ENCODE measurements at places on chromosomes 5 and 9.
A peak's percentile ranks its signal among the peaks of the same experiment; 100 is the strongest.

GRCh38 chr5:58011301-58011700 is 448.6 kb downstream of the PLK2 start:
- DNase-seq: no peak

DNA sequence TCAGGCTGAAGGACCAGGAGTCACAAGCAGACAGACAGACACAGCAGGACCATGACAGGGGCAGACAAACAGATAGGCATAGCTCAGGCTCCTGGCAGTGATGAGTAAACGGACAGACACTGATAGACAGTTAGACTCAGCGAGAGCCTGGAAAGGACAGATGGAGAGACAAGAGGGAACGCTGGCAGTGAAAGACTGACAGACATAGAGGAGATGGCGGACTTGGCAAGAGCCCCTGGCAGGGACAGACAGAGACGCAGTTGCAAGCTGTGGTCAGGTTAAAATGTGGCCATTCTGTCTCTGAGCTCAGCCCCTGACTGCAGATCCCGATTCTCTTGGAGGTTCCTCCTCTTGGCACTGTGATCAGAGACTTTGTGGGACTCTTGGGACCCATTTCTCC is 13.6 kb downstream of the CSF2 start:
- no peak for DNase-seq

DNA sequence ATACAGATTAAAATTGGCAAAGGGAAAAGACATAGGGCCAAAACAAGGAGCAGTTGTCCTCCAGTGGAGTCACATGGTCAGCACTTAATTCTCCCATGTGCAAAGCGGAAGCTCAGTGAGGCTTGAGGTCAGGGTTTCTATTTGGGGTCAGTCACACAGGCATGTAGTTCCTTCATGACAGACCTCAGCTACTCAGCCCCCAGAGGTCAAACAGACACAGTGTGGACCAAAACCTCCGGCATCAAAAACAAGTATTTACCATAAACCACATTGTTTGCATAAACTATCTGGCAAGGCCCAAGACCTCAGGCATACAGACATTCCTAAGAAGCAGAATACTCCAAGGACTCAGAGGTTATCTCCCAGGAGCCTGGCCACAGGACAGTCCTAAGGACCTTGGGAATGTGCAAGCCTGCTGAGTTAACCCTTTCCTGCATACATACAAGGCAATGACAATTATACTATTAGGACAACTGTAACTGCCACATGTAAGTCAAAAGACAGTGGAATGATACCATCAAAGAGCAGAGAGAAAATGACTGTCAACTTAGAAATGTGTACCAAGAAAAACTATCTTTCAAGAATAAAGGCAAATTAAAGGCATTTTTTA is 28.7 kb upstream of the FNIP1 start:
- DNase-seq: no peak

- no peak for DNase-seq
These were observed 32.4 kb downstream of the PDZD2 start for GRCh38 chr5:31671339-31671741.

- no peak for DNase-seq
These were observed 317.3 kb upstream of the PDE4D start for GRCh38 chr5:60210810-60211209.

DNA sequence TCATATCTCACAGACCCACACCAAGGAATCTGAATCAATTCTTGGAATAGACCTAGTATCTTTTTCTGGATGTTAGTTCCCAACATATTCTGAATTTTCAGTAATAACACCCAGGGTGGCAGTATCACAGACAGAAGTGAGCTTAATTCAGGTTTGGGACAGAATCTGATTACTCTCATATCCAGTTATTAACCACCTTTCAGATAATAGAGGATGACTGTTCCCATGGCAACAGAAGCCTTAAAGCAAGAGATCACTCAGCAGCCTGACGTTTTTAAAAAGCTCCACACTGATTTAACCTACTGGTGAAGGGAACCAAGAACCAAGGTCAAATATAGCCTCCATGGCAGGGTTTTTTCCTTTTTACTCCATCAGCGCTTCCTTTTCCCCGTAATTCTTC is 68.4 kb downstream of the ACTBL2 start:
- DNase-seq: no peak

GRCh38 chr5:154868702-154869101 is 10.3 kb downstream of the CNOT8 start:
- no peak for DNase-seq

DNA sequence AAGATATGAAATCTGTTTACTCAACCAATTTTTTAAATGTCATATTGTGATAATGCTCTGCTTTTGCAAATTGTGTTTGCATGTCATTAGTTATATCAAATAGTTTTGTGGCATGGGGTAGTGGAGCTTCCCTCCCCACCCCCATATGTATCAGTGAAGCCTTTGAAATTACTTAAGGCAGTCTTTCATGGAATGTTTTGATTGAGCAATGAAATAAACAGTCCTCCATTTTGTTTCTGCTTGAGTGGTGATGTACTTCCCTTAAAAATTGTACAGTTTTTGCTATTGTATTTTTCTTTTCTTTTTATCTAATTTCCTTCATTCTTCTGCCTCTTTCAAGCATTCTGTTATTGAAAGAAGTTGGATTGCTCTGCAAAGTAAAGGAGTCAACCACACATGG is 3.5 kb downstream of the SOWAHA start:
- DNase-seq: no peak

DNA sequence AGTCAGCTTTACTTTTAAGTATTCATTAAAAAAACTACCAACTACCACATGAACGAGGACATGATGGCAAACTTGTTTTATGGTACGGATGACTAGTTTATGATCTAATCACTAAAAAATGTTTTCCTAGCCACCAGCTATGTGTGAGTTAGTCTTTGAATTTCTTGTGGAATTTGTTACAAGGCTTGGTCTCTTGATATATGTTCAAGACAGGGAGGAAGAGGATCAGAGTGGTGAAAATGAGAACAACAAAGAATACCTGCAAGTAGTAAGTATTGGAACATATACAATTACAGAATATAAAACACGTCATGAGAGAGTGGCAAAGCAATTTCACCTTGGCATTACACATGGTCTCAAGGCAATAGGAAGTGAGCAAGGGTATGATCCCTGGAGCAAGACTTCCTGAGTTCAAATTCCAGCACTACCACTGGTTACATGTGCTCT is 548.6 kb upstream of the TLE4 start:
- DNase-seq: no peak

- DNase-seq: no peak
These were observed 317.5 kb upstream of the CDH18 start for GRCh38 chr5:20305463-20305862.

- no peak for DNase-seq
These were observed 63.2 kb downstream of the PCA3 start for GRCh38 chr9:76827296-76828080.

- no peak for DNase-seq
These were observed 38.7 kb downstream of the APC start for GRCh38 chr5:112776301-112776856.

- no peak for DNase-seq
These were observed 1096.3 kb upstream of the DMAC1 start for GRCh38 chr9:8895861-8896224.

DNA sequence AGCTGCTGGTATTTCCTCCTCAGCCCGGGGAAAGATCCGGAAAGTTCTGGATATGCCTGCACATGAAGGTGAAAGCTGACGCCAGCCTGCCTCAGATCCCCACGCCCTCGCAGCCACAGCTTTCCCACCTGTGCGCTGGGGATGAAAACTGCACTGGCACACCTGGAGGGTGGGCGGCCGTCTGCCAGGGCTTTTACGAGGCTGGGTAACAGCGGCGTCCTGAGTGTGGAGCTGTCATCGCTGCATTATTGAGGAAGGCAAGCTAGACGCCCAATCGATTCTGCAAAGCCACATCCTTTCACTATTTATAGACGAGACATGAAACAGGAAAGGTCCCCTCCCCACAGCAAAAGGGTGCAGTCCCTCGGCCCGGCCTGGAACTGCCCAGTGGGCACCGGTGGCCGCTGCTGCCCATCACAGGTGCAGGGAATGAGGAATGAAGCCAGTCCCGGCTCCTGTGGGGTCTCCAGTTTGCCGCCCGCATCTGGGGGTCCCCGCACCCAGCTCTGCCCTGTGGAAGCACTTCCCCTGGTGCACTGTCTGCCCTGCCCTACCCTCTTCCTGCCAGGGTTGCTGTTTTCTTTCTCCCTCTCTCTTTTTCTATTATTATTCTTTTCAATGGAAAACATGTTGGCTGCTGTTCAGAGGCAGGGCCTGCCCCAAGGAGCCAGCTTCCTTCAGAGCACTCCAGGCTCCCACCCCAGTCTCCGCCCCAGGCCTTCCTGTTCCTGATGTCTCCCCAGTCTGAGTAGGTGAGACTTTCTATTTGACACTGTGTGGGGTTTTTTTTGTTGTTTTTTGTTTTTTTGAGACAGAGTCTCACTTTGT is 7.0 kb downstream of the NOTCH1 start:
- peak; percentile 49 for DNase-seq

DNA sequence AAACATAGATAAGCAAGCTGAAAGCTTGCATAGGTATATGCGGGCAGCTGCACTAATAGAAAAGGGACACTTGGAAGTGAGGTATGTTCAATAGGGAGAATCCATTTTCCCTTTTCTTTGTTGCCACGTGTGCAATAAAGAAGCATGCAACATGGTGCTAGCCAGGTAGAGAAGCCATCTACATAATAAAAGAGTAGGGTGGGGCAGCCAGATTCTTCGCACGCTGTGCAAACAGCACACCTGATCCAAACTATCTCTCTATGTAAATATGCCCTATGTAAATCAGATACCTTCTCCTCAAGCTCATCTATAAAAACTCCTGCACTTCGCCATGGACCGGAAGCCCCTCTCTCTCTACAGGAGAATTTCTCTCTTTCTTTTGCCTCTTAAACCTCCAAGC is 91.9 kb upstream of the C9orf72 start:
- DNase-seq: no peak

DNA sequence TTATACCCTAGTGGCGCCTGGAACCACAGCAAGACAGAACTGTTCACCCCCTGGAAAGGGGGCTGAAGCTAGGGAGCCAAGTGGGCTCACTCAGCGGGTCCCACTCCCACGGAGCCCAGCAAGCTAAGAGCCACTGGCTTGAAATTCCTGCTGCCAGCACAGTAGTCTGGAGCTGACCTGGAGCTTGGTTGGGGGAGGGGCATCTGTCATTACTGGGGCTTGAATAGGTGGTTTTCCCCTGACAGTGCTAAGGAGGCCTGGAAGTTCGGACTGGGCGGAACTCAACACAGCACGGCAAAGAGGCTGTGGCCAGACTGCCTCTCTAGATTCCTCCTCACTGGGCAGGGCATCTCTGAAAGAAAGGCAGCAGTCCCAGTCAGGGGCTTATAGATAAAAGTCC is 19.5 kb downstream of the BTNL3 start:
- no peak for DNase-seq

GRCh38 chr5:160516696-160517530 is 95.3 kb downstream of the PTTG1 start:
- DNase-seq: no peak

DNA sequence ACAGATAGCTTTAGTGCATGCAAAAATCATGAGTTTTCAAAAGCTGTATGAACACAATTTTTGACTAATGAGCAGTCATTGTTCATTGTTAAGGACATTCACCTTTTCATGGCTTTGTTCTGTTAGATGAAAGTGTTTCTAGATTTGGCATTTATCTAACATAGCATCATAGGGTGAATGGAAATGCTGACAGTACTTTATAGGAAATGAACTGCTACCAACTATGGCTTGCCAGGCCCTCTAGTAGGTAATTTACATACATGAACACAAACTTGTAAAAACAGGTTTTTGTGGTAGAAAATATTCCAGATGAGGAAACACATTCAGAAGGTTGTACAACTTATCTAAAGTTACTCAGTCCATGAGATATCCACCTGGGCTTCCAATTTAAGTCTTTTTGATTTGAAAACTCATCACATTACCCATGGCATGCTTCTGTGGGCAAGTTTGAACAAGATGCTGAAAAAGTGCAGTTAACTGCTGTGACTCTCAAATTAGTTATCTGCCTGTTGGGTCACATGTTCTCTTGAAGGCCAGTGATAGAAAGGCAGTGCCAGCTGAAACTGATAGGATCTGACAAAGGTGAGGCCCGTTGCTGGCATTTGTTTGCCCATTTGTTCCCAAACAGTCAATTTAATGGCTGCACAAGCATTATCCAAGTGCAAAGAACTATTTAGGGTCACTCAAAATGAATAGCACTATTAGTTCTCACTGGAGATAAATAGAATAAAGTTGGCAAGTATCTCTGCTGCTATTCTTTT is 399.1 kb downstream of the MAN2A1 start:
- no peak for DNase-seq

DNA sequence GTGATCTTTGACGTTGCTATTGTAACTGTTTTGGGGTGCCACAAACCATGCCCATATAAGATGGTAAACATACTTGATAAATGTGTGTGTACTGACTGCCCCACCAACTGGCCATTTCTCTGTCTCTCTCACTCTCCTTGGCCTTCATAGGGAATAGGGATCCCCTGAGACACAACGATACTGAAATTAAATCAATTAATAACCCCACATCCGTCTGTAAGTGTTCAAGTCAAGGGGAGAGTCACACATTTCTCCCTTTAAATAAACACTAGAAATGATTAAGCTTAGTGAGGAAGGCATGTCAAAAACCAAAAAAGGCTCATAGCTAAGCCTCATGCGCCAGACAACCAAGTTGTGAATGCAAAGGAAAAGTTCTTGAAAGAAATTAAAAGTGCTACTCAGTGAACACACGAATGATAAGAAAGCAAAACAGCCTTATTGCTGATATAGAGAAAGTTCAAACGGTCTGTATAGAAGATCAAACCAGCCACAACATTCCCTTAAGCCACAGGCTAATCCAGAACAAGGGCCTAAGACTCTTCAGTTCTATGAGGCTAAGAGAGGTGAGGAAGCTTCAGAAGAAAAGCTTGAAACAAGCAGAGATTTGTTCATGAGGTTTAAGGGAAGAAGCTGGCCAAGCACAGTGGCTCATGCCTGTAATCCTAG is 111.1 kb downstream of the UGCG start:
- no peak for DNase-seq

- DNase-seq: no peak
These were observed 56.7 kb downstream of the DAPK1 start for GRCh38 chr9:87554171-87554910.

DNA sequence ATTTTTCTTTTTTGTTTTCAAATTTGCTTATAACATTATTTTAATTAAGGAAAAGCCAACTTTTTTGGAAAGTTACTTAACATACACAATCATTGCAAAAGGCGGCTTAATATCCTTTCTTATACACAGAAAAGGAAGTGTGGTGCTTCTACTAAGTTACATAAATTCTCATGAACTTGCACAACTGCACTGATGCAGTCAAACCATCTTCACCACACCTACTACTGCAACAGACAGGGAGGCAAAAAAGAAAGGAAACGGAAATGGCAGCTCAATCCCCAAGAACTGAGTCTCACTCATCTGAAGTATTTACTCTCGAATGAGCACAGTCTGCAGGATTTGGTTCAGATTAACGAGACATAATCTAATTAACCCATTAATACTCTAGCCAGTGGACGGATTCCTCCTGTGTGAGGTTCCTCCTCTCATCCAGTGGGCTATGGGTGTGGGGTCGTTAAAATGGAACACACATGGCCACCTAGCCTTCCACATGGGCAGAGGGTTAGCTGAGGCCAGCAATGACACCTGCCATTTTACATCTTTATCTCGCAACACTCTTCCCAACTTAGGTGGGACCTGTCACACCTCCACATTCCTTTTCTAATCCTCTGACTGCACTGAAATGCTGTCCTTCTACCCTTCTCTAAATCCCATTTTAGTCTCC is 30.0 kb downstream of the GOLM1 start:
- DNase-seq: no peak
